Chondrocyte (in vitro differentiated cells): ENCODE measurements at places on chromosomes 6 and 20. TPM values are rescaled to one million over a fixed set of nuclear protein-coding genes. Genes with fewer than 3 reads are reported as not detected.

RIMS4 gene
- 1.4 to 2.1 TPM (median 1.7 TPM) in 3 replicates for total RNA-seq

CPXM1 gene
- total RNA-seq = 6.2 to 6.4 TPM (median 6.3 TPM) in 3 replicates

GCNT2 gene
- total RNA-seq = 0.12 to 0.67 TPM (median 0.44 TPM) in 3 replicates

IP6K3 gene
- 6.1 to 9.0 TPM (median 6.5 TPM) in 3 replicates for total RNA-seq

DBNDD2 gene
- total RNA-seq = 11.3 to 47.0 TPM (median 46.6 TPM) in 3 replicates

GNMT gene
- total RNA-seq = 0.53 TPM in 1 of 3 replicates, not detected in the others

TLDC2 gene
- not detected in 3 replicates for total RNA-seq

RGL2 gene
- total RNA-seq = 39.2 to 54.5 TPM (median 50.5 TPM) in 3 replicates

TMEM170B gene
- 3.6 to 5.1 TPM (median 3.9 TPM) in 3 replicates for total RNA-seq

RWDD1 gene
- 38.4 to 52.2 TPM (median 44.4 TPM) in 3 replicates for total RNA-seq

PXT1 gene
- total RNA-seq = not detected in 3 replicates

OARD1 gene
- 11.4 to 12.2 TPM (median 12.2 TPM) in 3 replicates for total RNA-seq

ECT2L gene
- total RNA-seq = not detected in 3 replicates

CD24 gene
- 1.3 to 2.8 TPM (median 1.8 TPM) in 3 replicates for total RNA-seq

PRL gene
- not detected in 3 replicates for total RNA-seq

SLC22A16 gene
- total RNA-seq = not detected in 3 replicates

SYTL3 gene
- 0.58 to 1.6 TPM (median 1.4 TPM) in 3 replicates for total RNA-seq

SIRPG gene
- not detected in 3 replicates for total RNA-seq

SNAP91 gene
- 0.15 to 0.23 TPM (median 0.20 TPM) in 3 replicates for total RNA-seq

MRPS10 gene
- 26.9 to 31.7 TPM (median 28.8 TPM) in 3 replicates for total RNA-seq

GATA5 gene
- total RNA-seq = not detected in 3 replicates

SLC17A1 gene
- total RNA-seq = not detected in 3 replicates

CITED2 gene
- 144 to 233 TPM (median 228 TPM) in 3 replicates for total RNA-seq

CLIC5 gene
- not detected in 3 replicates for total RNA-seq

JAG1 gene
- total RNA-seq = 161 to 510 TPM (median 505 TPM) in 3 replicates

MYB gene
- total RNA-seq = 0.13 to 0.51 TPM (median 0.20 TPM) in 3 replicates

VPS16 gene
- total RNA-seq = 29.9 to 40.7 TPM (median 32.7 TPM) in 3 replicates
